ENCODE measurements at places on chromosomes 1 and 21.

DNA sequence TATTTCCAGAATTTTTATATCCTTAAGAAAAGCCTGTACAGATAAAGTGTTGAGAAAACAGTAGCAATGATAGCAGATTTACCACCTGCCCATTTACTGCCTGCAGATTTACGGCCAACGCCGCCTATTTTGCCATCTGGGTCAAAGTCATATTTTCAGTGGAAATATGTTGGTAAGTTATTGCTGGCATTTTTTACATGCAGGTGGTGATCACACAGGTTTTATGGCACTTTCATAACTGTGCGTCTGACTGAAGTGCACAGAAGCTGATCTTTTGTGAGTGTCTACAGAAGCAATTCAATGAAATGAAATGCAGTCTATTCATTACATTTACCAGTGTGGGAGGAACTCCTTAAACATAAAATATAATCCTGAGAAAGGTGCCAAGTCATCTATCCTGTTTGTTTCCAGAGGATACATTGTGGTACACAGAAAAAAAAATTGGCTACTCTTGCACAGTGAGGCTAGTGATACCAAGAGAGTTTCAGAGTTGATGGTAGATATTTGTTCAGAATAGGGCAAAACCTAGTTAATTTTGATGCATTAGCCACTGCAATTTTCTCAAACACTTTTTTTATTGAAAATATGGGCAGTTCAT lies 458.5 kb downstream of the NEGR1 start:
- DNase-seq, result no peak

- no peak for DNase-seq
Measured at GRCh38 chr1:8457760-8458381, 140.0 kb downstream of the SLC45A1 start.

GRCh38 chr21:43913928-43914327 lies 48.9 kb downstream of the AGPAT3 start:
- no peak for DNase-seq

DNA sequence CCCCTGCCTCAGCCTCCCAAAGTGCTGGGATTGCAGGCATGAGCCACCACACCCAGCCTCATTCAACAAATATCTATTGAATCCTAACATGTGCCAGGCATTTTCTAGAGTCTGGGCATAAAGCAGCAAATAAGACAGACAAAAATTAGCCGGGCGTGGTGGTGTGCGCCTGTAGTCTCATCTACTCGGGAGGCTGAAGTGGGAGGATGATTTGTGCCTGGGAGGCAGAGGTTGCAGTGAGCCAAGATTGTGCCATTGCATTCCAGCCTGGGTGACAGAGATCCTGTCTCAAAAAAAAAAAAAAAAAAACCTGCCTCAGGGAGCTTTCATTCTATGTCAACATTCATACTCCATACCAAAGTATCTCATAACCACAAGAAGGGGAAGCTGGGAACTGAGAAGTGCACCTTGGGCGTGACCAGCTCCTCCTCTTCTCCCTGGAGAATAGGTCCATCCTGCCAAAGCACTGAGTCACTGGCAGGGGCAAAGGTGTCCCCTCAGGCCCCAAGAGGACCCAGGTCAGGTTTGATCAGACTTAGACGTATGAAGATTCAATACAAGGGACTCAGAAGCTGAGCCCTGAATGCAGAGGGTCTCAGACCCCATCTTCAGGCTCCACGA lies 36.8 kb upstream of the PPP1R15B start:
- DNase-seq, result no peak

DNA sequence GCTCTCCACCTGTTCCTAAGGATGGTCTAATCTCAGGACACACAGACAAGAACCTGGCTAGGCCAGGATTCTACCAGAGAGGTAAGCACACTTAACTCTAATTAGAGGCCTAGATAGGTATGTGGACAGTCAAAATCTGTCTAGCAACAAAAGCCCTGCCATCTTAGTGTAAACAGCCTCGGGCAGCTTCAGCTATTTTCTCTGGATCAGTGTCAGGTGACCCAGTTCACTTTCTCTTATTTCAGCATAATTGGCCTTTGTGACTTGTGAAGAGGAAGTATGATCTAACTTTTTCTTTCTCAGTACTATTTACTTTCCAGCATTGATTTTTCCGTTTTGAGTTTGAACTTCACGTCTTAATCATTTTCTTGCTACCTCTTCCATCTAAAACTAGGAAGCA lies 217.7 kb downstream of the CRB1 start:
- DNase-seq, result no peak

GRCh38 chr1:21590126-21590880 lies 78.9 kb downstream of the RAP1GAP start:
- DNase-seq, result no peak

DNA sequence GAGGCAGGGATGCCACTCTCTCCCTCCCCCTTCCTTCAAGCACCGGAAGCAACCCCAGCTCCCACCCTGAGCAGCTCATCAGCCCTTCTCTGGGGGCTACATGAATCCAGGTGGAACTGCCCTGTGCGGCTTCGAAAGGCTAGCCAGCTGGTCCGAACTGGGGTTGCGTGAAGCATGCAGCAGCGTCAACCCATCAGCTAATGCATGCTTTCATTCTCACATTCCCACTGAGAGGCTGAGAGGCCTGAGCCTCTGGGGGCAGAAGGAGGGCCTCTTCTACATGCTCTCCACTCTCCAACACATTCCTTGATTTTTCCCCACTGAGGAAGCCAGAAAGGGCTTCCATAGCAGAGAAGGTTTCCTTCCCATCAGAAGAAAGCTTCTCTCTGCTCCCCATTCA lies 5.6 kb downstream of the RXRG start:
- DNase-seq, result no peak

DNA sequence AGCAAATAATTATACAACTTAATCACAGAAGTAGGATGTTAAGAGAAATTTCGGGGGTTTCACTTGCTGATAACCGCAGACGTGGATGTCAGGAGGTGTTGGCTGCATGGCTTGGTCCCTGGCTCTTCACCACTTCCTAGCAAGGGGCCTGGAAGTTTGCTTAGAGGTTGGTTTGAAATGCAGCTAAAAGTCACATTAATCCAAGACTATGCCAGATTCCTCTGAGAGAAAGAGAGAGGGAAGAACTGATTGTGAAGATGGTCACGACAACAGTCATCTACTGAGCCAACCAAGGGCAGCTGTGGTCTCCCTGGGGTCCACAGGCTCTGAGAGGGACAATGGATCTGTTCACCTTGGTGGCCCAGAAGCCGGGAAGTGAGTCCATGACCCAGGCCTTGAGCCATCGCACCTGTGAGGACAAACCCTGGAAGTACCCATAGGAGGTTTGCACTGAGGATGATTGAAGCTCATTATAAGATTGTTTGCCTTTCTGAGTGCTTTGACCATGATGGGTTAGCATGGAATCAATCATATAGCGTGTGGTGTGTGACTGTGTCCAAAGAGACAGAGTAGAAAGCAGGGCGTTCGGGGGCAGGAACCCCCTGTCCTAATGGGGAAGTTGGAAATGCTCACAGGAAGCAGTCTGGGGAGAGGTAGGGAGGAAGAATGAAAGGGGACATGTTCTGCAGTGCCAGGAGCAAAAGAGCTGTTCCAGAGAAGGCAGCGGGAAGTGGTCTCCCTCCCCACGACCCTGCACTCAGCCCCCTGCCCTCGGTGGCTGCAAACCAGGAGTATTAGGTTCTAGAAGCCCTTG lies 47.1 kb downstream of the UMODL1 start:
- DNase-seq, result no peak

GRCh38 chr1:246534114-246534513 lies 27.0 kb upstream of the SMYD3 start:
- DNase-seq, result no peak

DNA sequence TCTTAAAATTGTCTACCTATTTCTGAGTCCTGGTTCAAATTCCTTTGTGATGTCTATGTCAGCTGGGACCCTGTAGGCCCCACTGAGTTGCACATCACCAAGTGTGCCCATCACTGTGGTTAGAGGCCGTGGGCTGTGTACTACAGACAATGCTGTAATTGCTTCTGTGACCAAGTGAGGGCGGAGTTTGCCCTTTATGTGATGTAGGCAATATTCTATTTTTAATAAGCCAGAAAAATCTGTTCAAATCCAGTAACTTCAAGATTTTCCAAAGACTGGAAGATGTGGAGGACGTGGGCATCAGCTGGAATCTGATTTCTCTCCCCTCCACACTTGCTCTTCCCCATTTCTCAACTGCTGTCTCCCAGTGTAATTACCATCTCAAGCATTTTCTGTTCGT lies 215.4 kb downstream of the PBX1 start:
- no peak for DNase-seq

DNA sequence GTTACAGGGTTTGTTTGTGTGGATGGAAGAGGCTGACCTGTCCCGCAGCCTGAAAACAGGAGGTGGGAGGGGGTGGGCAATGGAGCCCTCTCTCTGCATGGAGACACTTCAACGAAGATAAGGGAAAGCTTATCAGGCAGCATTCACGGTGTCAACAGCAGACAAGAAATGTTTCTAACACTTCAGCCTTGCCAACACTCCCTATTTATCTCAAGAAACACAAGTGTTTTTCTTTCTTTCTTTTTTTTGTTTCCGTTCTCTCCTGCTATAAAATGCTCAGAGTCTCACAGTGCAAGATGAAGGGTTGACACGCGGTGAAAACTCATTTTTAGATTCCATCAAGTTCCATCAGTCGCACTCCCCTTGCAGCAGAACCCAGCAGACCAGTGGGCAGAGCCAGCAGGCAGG lies 594.4 kb downstream of the MATN1 start:
- no peak for DNase-seq

GRCh38 chr1:232944347-232944746 lies 6.1 kb upstream of the NTPCR start:
- no peak for DNase-seq

GRCh38 chr1:31718327-31718897 lies 14.6 kb upstream of the COL16A1 start:
- DNase-seq, result no peak

DNA sequence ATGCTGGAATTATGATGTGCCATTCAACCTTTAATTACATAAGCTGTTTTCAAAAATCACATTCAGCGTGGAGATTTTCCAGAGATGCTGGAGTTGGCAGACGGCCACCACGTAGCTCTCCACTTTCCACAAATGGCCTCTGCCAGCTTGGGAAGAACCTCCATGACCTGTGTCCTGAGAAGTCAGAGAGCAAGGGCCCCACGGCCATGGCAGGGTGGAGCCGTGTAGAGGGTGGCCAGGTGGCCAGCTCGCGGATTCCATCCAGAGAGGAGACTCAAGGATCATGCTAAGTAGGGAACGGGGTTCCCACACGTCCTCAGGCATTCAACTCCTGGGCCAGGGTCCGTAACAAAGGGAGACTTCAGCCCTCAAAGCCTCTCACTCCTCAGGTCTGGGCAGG lies 1.3 kb upstream of the GALE start:
- no peak for DNase-seq

DNA sequence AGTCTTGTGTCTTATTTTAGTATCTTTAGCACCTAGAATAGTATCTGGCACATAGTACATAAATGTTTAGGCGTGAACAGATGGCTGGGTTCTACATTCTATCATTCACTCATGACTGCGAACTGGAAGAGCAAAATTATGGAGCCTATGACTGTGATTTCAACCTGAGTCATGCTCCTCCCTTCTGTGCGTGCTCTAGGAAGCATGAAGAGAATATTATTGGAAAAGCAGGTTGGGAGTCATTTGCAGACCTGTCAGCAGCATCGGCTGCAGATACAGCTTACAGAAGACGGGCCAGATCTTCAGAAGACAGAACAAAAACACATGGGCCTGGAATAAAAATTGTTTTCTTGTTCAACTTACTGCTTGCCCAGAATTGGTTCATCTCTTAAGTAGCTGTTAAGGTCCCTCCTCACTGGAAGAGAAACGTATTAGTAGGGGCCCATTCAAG lies 344.0 kb upstream of the USP24 start:
- DNase-seq, result no peak

DNA sequence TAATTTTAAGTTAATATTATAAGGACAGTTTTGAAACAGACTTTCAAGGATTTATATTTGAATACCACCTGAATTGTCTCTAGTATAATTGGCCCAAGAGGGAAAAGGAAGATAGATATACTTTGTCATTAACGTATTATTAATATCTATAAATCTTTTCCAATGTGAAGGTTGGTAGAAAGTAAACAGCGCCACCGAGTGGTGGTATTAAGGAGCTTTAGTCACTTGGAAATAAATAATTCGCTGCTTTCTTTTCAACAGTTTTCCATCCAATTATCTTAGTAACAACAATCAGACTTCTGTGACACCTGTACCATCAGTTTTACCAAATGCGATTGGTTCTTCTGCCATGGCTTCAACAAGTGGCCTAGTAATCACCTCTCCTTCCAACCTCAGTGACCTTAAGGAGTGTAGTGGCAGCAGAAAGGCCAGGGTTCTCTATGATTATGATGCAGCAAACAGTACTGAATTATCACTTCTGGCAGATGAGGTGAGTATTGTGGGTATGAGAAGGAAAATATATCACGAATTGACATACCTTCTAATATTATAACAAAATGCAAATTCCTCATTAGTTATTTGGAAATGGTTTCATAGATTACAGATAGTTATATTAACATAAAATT lies 37.7 kb downstream of the SH3GLB1 start:
- DNase-seq, result peak; percentile 28

DNA sequence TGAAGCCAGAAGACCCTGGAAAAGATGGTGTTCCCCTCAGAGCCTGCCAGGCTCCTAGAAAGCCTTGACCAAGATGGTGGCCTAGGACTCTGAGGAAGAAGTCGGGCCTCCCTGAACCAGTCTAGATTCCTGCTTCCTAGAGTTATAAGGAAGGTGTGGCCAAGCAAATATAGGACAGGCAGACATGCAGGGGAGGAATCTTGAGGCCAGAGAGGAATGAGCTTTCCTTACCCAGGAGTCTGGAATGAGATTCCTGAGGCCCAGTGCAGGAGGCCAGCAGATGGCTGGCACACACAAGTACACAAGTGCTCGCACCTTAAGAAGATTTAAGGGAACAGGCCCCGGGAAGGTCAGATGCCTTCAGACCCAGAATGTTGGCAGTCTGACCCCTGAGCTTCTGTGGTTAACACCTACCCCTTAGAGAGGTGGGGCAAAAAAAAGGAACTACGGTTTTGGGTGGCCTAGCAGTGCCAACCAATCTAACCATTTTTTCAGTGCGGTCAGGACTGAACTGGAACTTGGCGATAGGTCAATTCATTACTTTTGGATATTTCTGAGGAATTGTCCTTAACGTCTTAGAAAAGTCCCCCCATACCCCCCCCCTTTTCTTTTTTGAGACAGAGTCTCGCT lies 73.3 kb downstream of the MDM4 start:
- no peak for DNase-seq

DNA sequence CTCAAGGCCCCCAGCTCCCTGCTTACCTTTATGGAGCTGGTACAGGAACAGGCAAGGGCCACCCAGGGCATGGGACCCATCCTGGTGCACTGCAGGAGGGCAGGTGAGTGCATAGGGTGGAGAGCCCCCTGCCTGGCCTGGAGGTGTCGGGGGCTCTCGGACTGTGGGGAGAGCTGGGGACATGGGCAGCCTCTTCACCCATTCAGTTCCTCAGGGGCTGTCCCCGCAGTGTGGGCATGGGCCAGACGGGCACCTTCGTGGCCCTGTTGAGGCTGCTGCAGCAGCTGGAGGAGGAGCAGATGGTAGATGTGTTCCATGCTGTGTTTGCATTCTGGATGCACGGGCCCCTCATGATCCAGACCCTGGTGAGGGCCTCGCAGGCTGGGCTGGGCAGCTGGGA lies 7.3 kb upstream of the LGR6 start:
- no peak for DNase-seq

All from T-helper 17 cell (primary cell).